ENCODE measurements at places on chromosomes 7 and 10. TPM values are rescaled to one million over a fixed set of nuclear protein-coding genes. Genes with fewer than 3 reads are reported as not detected.

The TWIST1 gene
- 2.2 TPM for total RNA-seq

The IL6 gene
- total RNA-seq, result 1.3 TPM

The SLC26A3 gene
- not detected for total RNA-seq

The RET gene
- total RNA-seq, result 0.52 TPM

The OR2A12 gene
- total RNA-seq, result not detected

The ITIH5 gene
- total RNA-seq, result 9.9 TPM

The GPR26 gene
- not detected for total RNA-seq

The PRPS1L1 gene
- not detected for total RNA-seq

The FAM25C gene
- not detected for total RNA-seq

The GIMAP8 gene
- total RNA-seq, result 2.1 TPM

The SPDYE16 gene
- 0.67 TPM for total RNA-seq

The KCND2 gene
- 0.55 TPM for total RNA-seq

The TLX1 gene
- total RNA-seq, result not detected

The TEX47 gene
- total RNA-seq, result not detected

The ABCB1 gene
- total RNA-seq, result 2.7 TPM

The RBM28 gene
- total RNA-seq, result 14.3 TPM

The MUC3A gene
- 1.6 TPM for total RNA-seq

The AASS gene
- 16.9 TPM for total RNA-seq

The AKR1D1 gene
- not detected for total RNA-seq

The UROS gene
- total RNA-seq, result 18.4 TPM

The CLCN1 gene
- total RNA-seq, result not detected

The GBF1 gene
- total RNA-seq, result 27.6 TPM

The VWC2 gene
- under 0.01 TPM for total RNA-seq

The SEMA3A gene
- total RNA-seq, result 0.66 TPM

The PAPOLB gene
- 0.05 TPM for total RNA-seq

The TMEM270 gene
- 0.25 TPM for total RNA-seq

The IDI2 gene
- not detected for total RNA-seq

The TEX36 gene
- not detected for total RNA-seq

The MICALL2 gene
- 11.5 TPM for total RNA-seq

The VPS37D gene
- total RNA-seq, result 3.9 TPM

The OPN4 gene
- total RNA-seq, result not detected

The CYP3A7 gene
- 1.3 TPM for total RNA-seq

The PRSS58 gene
- total RNA-seq, result not detected

The ENO4 gene
- total RNA-seq, result 0.42 TPM

The COBL gene
- total RNA-seq, result 17.1 TPM

The ATOH7 gene
- total RNA-seq, result 0.14 TPM

The ADAM12 gene
- total RNA-seq, result 1.6 TPM

The TMEM176B gene
- total RNA-seq, result 34.3 TPM

The PRR15 gene
- total RNA-seq, result 1.1 TPM

The COL28A1 gene
- total RNA-seq, result 3.8 TPM

The GRM3 gene
- total RNA-seq, result not detected

The CPVL gene
- 2.8 TPM for total RNA-seq

The SDHAF3 gene
- 8.6 TPM for total RNA-seq

The PRLHR gene
- not detected for total RNA-seq

The GRID2IP gene
- 0.47 TPM for total RNA-seq

The ST8SIA6 gene
- not detected for total RNA-seq

The LRRC17 gene
- total RNA-seq, result 2.1 TPM
